Epithelial cell of alveolus of lung (primary cell): ENCODE measurements at places on chromosomes 13 and 19. TPM values are rescaled to one million over a fixed set of nuclear protein-coding genes. Genes with fewer than 3 reads are reported as not detected.

The TDRD12 gene
- total RNA-seq: 0.26 TPM in 1 of 2 replicates, not detected in the other

The FUT1 gene
- total RNA-seq: 0.39 TPM in 1 of 2 replicates, not detected in the other

The TSSK6 gene
- 0.91 and 3.8 TPM in 2 replicates for total RNA-seq

The ATXN8OS gene
- not detected in 2 replicates for total RNA-seq

The KLHL1 gene
- total RNA-seq: 0.91 TPM in 1 of 2 replicates, not detected in the other

The COX7A1 gene
- total RNA-seq: 14.1 and 22.6 TPM in 2 replicates

The ZNF730 gene
- total RNA-seq: 1.8 and 2.2 TPM in 2 replicates

The NOVA2 gene
- total RNA-seq: under 0.01 and 0.24 TPM in 2 replicates

The LENG9 gene
- total RNA-seq: 6.3 TPM in 2 replicates

The SMIM17 gene
- total RNA-seq: 3.0 TPM in 1 of 2 replicates, not detected in the other

The PEPD gene
- 51.1 and 56.8 TPM in 2 replicates for total RNA-seq
